ENCODE measurements at places on chromosomes 3 and 15.

DNA sequence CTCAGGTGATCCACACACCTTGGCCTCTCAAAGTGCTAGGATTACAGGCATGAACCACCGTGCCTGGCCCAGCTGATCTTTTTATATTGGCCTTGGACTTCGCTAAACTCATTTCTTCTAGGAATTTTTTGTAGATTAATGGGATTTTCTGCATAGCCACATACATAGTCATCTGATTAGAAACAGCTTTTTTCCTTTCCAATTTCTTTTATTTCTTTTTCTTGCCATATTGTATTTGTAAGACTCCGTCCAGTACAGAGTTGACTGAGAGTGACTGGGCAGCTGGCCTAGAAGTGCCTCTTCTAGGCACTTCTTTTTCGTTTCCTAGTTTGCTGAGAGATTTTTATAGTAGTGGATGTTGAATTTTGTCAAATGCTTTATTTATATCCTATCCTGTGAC lies 37.4 kb downstream of the ARIH1 start:
- DNase-seq = no peak

GRCh38 chr3:49255718-49256511 lies 21.1 kb downstream of the C3orf62 start:
- no peak for DNase-seq

DNA sequence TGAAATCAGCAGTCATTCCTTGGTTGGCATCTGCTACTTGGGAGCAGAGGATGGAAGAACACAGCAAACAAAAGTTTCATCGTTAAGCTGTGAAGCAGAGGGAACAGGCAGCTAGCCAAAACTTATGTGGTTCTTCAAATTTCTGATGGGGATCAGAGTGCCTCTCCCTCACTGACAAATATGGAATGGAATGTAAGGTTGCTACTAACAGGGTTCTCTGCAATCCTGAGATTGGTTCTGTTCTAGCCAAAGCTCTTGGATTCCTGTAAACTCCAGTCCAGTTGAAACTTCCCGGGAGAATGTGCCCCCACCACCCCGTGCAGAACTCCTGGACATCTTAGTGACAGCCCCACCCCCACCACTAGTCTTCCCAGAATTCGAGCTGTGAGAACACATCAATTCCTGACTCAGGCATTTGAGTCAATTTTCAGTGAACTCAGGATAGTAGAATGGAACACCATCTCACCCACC lies 55.9 kb upstream of the PHLDB2 start:
- DNase-seq = no peak

- DNase-seq = no peak
Measured at GRCh38 chr3:144296808-144297207, 325.2 kb downstream of the DIPK2A start.

GRCh38 chr3:23840521-23840920 lies 34.8 kb downstream of the UBE2E1 start:
- DNase-seq = no peak

All from stimulated activated CD8-positive, alpha-beta memory T cell treated with anti-CD3 and anti-CD28 coated beads, Interleukin-7, amount 100 ng/mL, for 4 hours (primary cell).